Frontal cortex (tissue), 4 donors: ENCODE measurements at places on chromosomes 5 and 9. TPM values are rescaled to one million over a fixed set of nuclear protein-coding genes. Genes with fewer than 3 reads are reported as not detected.

The NUTM2F gene
- total RNA-seq, result not detected

The SOHLH1 gene
- total RNA-seq, result not detected

The SH3GL2 gene
- 76.2 TPM for total RNA-seq

The LMBRD2 gene
- total RNA-seq, result 77.9 TPM
